ENCODE measurements at places on chromosomes 1 and 21.

GRCh38 chr1:100433563-100433962 is 81.3 kb downstream of the CDC14A start:
- no peak for DNase-seq

- DNase-seq, result no peak
Observed at GRCh38 chr21:35677298-35677841, 383.0 kb downstream of the SETD4 start.

DNA sequence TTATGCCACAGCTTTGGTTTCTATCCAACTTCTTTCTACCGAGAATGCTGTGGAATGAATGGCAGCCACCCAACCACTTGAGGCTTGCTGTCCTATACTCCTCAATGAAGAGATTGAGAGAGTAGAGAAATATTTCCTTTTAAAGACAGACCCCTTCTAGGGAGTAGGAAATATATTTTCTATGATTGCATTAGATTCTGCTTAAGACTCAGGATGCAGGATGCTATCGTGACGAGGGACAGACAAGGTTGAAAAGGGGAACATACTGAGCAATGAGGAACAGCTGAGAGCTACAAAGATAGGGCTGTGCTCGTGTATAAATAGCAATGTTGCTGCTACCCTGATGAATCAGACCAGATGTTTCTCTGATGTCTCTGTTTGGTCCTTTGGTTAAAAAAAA is 7.1 kb upstream of the RASAL2 start:
- DNase-seq, result no peak

GRCh38 chr1:218348628-218349071 is 3.5 kb downstream of the TGFB2 start:
- no peak for DNase-seq

GRCh38 chr1:45478121-45478814 is 12.7 kb downstream of the TESK2 start:
- DNase-seq, result no peak

DNA sequence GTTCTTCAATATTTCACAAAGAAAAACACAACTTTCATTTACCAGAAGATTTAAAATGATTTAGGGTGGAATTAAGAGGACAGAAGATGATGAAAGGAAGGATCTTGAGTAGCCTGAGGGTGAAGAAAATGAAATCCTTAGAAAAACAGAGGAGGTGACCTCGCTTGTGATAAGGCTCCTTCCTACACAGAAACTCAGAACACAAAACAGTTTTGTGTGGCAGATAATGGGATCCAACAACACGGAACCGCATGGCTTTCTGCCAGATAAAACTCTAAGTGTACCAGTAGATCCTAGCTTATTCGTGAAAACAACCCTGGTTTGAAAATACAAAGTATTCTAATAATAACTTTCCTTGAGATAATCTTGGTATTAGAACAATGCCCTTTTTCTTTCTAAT is 74.0 kb upstream of the EXO1 start:
- DNase-seq, result no peak

DNA sequence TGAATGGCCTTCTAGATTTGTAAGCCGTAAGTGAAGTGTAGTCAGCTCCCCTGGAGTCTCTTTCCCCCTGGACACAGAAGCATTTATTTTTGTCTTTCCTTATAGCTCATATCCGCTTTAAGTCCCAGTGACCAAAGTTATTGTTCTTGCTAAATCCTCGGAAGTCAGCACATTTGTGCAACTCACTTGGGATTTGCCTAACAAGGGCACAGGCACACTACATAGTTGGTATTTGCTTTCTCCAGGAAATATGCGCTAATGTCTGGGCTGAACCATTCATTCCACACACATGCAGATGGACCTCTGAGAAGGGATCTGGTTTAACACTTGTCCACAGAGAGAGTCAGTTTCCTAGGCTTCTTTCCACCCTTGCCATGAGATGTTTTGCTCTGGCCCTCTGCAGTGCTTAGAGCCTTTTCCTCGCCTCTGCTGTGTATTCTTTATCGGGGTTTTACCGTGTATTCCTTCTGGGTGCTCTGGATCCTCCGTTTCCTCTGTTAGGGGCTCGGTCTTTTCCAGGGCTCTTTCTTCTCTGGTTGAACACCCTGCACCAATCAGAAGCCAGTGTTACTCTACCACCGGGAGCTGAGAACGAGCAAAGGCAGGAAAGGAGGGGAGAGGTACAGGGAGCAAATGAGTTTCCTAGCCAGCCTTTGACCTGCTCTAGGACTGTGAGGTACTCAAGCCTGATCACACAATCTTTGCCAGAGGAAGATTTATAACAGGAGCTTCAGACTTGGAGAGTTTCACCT is 72.4 kb downstream of the ABCA4 start:
- DNase-seq, result no peak

GRCh38 chr1:55215194-55216021 is at the start of gene USP24:
Gene USP24 (minus strand): TSS chr1:55215364. CDS start chr1:55215113, 251 bp downstream.
- DNase-seq, result peak; percentile 84

GRCh38 chr1:226738995-226739695 is at the start of gene ITPKB:
Gene ITPKB (minus strand): TSS chr1:226739282. CDS start chr1:226737458, 1,824 bp downstream.
- DNase-seq, result peak; percentile 75

- no peak for DNase-seq
Observed at GRCh38 chr1:100708476-100709062, 11.0 kb upstream of the VCAM1 start.

DNA sequence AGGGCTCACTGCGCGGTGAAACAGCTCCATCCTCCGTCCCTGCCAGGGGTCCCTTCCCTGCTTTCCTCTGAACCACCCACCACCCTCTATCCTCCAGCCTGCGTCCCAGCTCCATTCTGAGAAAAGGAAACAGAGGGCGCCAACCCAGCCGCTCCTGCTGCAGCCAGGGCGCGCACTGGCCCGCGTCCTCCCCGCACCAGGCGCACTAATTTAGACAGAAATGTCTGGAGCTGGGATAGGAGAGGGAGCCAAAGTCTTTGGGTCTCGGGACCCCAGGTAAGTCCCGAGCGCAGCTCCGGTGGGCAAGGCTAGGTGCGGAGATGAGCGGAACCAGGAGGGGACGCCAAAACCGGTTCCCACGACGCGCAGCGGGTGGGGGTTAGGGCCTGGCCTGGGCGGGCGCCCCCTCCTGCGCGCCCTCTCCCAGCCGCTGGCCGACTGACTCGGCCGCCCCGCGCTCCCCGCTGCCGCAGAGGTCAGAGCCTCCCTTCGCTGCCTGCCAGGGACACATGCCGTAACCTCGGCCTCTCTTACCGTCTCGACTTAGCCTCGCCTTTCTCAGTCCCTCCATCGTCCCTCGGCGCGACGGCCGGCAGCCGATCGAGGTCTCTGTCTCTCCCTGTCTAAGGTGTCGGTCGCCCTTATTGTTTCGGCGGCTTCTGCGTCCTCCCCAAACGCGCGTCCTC is 2.0 kb downstream of the CAMK2N1 start:
- no peak for DNase-seq

DNA sequence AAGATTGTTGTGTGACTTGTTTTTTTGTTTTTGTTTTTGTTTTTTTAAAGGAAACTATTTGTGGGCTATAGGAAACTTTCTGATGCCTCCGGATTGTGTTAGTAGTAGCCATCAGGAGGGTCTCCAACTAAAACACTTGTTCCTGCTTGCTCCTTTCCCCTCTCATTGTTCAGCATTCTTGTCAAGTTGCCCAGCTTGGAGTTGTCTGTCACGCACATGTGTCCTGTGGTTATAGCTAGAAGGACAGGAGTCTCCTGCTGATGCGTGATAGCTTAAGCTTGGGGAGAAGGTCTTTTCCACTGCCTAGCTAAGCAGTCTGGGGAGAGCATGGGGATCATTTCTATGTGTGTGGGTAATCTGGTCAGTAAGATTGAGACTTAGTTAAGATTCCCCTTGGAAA is 3.2 kb upstream of the LYPLA2 start:
- no peak for DNase-seq

GRCh38 chr1:210198840-210199239 is 33.8 kb upstream of the SERTAD4 start:
- no peak for DNase-seq

GRCh38 chr1:241842565-241842964 is 5.4 kb upstream of the EXO1 start:
- no peak for DNase-seq

DNA sequence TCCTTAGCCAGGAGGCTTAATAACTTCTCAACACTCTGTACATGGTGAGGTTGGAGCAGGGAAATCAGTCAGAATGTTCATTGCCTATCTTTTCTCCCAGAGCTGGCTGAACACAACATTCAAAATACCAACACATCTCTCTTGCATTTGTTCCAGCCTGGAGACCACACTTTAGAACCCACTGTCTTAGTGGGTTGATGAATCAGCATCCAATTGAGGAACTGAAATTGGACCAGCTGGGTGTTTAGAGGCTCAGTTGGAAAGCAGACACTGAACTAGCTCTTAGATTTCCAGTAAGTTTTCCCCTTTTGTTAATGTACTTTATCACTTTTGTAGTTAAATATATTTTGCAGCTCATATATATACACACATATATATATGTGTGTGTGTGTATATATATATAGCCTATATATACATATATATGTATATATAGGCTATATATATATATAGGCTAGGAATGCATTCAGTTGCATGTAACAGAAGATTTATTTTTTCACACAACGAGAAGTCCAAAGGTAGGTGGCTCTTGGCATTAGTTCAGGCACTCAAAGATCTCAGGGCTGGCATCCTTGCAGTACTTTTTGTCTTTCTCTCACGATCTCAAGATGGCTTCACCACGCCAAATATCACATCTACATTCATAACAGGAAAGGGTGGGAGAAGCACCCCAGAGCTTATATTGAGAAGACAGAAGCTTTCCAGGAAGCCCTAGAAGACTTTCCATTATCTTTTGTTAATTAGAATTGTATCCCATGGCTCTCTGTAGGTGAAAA is 35.0 kb upstream of the HUNK start:
- peak; percentile 1 for DNase-seq

DNA sequence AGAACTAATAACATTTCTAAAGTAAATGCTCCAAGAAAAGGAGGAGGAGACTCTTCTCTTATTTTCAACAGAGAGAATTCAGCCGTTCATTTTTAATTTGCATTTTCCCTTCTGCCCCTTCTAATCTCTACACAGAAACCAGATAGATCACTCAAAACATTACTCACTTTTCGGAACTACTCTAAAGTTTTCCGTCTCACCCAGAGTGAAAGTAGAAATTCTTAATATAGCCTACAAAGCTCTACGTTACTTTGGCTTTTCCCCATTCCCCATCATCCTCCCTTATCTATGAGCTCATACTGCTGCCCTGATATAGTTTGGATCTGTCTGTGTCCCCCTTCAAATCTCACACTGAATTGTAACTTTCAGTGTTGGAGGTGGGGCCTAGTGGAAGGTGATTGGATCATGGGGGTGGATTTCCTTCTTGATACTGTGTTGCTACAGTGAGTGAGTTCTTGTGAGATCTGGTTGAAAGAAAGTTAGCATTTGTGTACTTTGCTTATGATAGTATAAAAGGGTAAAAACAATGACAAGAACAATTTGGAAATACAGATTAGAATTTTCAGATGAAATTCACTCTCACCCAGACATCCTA is 188.2 kb downstream of the AMY1C start:
- DNase-seq, result no peak

- DNase-seq, result peak; percentile 46
Observed at GRCh38 chr1:199020904-199021303, 382.1 kb downstream of the PTPRC start.

- no peak for DNase-seq
Observed at GRCh38 chr1:2324553-2325366, 66.6 kb downstream of the MORN1 start.

GRCh38 chr21:46498335-46499050 is 39.8 kb downstream of the DIP2A start:
- DNase-seq, result no peak

DNA sequence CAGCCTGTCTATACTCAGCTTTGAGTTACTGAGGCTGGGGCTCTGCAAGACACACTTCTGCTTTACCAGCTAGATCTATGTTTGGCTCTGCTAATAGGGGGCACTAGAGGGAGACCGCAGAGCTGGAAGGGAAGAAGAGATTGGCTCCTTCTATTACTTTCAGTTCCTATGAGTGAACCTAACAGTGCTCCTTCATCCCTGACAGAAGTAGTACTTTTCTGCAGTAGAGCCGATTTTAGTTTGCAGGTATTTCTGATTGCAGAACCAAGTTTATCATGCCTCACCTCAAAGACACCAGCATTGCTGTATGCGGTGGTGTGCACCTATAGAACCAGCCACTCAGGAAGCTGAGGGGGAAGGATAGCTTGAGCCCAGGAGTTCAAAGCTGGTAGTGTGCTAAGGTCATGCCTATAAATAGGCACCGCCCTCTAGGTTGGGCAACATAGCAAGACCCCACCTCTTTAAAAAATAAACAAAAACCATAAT is 5.7 kb upstream of the ZDHHC18 start:
- peak; percentile 88 for DNase-seq

DNA sequence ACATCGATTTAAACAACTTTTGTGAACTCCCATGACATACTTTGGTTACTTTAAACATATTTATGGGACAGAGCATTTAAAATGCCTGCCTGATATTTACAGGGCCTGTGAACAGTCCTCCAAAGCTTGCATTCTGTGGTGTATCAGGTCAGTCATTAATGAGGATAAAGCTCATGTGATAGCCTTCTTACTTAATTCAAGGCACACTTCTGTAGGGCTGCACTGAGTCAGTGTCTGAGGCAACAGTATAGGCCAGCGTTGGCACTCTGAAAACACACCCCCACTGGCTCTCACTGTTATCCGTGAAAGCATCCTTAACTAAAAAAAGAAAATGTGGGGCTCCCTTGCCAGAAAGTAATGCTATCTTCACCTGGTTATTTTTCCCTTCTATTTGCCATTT is 200.0 kb downstream of the NFIA start:
- DNase-seq, result no peak

DNA sequence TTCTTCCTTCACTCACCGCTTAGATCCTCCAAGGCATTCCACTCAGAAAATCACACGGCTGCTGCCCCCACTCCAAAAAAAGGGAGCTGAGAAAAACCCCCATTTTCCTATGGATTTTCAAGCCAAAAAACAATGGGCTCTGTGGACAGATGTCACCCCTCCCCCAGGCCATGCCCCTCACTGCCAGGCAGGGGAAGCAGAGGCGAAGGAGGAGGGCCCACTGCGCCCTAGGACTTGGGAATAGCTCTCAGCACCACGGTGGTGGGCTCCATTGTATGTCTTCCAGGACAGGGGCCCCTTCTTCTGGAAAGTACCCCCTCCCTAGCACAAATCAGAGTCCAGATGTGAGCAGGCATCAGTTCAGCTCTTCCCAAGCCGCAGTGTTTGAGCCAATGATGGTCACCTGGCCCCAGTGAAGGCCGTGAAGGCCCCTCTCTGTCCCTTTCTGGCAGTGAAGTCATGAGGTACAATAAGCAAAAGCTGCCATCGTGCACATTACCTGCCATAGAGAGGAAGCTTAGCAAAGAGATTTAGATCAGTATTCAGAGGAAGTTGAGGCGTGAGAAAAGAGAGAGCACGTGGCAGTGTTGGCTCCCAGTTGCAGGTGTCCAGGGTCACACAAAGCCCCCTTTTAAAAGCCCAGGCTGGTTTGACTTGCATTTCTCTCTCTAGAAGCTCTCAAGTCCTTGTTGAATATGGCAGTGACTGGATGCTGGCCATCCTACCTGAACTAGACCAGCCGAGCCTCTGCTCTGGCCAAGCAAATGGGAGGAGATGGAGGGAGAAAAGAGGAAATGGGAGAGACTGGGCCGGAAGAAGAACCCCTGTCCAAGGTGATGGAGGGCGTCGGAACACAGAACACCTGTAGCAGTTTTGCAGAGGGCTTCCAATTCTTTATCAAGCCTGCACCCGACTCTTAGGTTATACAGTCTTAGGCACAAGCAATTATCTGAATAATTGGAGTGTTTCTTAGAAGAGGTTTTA is 149.0 kb downstream of the TOMM20 start:
- no peak for DNase-seq

- DNase-seq, result no peak
Observed at GRCh38 chr1:185654199-185654951, 79.8 kb upstream of the HMCN1 start.

GRCh38 chr1:169574336-169574735 is 11.9 kb downstream of the F5 start:
- DNase-seq, result no peak

- DNase-seq, result no peak
Observed at GRCh38 chr1:243500512-243500911, 244.7 kb downstream of the SDCCAG8 start.
